ENCODE measurements at places on chromosomes 5 and 9.

- DNase-seq: no peak
These were observed 309.3 kb upstream of the SEMA6A start for GRCh38 chr5:116883875-116884274.

DNA sequence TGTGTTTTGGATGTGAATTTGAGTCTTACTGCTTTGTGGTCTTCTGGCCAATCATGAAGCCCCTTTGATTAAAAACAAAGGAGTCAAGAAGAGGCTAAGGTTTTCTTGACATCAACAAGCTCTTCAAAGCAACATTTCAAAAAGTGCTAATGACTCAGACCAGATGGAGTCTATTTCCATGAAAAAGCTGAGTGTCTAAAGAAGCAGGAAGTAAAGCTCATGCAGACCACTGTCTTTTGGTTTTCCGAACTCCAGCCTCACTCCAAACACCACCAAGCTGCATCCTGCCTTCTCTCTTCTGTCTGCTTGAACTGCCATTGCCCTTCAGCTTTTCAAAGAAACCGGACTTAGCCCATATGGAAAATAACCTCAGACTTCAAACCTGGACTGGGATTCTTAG is 115.2 kb downstream of the PRDM6 start:
- no peak for DNase-seq

DNA sequence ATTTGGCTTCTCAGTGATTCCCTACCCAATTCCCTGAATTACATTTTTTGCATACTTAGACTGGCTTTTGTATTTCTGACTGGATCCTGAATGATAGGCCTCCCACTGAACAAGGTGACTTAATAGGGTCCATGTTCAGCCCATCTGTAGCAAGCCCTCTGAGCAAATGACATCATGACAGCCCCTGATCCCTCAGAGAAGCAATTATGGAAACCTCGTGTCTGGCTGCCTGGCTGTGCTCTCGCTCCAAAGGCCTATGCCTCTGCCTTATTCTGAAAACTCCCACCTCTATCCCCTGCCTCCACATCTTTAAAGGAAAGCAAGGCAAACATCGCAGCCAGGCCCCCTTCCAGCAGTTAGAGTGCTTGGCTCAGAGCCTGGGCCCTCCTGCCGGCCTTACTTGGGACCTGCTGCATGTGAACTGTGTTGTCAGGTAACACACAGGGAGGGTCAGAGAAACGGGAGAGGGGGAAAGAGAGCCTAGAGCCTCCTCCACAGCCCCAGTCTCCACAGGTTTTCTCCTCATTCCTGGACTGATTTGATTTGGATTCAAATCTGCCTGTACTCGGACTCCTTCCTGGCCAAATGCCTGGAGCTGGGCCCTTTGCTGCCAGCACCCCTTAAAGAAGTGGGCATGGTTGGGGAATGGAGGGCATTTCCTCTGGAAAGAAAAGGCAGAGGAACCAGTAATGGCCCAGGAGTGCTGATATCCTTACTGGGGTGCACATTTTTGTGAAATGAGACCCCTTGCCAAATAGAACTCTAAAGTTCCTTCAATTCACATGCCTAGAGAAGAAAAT is 3.8 kb downstream of the DCANP1 start:
- no peak for DNase-seq

- no peak for DNase-seq
These were observed 155.5 kb downstream of the FGF10 start for GRCh38 chr5:44233691-44234090.

GRCh38 chr5:154015071-154015693 is 23.5 kb downstream of the FAM114A2 start:
- DNase-seq: no peak

DNA sequence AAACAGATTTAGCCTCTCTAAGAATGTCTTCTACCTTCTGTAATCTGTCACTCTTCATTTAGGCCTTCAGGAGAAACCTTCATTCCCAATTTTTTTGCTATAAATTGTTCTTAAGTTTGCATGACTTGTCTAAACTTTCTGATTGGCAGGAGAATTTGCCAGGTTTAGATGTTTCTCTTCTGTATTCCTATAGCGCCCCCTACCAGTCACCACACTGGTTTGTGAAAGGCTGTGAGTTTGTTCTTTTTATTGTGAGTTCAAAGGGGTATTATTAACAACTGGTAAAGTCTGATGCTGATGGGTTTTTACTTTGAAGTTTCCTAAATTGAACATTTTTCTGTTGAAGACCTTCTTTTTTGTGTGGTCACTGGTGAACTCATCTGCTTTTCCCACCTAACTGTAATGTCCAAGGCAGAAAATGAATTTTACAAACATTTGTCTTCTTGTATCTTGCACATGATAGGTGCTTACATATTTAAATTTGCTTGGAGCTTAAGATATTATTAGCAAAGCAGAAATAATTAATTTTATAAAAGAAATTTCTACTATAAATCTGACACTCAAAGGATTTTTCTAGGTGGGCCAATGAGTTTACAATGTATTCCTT is 18.4 kb upstream of the F2RL2 start:
- DNase-seq: peak; percentile 86

DNA sequence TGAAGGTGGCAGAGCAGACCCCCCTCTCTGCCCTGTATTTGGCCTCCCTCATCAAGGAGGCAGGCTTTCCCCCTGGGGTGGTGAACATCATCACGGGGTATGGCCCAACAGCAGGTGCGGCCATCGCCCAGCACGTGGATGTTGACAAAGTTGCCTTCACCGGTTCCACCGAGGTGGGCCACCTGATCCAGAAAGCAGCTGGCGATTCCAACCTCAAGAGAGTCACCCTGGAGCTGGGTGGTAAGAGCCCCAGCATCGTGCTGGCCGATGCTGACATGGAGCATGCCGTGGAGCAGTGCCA is 3.8 kb downstream of the ALDH1B1 start:
- DNase-seq: no peak

GRCh38 chr9:131734165-131734610 is 5.7 kb downstream of the RAPGEF1 start:
- DNase-seq: no peak

DNA sequence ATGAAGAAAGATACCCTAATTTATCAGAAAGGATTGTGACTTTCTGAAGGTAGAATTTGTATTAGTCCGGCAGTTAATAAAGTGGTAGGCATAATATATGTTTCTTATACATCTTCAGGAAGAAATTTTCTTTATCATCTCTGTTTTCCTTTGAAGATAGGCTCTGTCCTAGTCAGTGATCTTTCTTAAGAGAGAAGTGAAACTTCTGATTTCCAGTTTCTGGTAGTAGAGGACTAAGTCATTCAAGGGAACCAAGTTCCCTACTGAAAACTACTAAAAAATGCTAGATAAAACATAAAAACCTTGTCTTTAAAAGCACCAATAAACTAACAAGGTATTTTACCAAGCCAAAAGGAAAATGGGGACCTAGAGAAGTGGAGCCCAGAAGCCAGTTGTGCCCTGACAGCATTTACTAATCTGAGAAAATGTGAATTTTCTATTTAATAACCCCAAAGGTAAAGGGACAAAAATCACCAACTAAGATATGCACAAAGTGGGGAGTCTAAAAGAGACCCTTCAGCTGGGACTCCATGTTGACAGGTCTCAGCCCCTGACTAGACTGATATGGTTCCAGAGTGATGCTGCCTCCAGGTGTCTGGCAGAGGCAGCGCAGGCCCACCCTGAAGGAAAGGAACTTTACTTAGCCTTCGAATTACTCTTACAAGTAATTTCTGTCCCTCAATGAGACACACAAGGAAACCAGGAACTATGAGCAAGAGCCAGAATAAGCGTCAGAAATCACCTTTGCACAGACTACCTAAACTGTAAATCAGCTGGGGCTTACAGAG is 72.7 kb downstream of the FAM78A start:
- no peak for DNase-seq

DNA sequence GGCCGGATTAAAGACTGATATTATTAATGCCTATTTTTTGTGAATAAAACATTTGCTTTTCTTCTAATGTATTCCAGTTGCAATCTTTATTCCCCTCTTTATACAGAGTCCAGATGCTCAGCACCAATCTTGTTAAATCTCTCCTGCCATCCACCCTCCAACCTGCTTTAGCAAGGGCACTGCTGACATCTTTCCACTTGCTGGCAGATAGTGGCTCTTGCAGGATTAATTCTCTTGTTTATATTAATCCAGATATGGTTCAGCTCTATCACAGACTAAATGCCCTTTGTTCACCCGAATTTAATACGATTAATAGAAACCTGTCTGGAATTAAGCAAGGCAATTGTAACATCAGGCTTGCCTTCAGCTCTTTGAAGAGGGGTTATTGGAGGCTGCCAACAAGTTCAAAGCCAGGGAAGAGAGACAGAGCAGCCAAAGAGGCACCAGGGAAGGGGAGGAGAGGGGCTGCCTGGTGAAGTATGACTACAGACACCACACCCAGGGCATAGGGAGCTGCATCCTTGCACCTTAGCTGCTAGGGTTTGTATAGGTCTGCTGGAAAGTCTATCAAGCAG is 236.2 kb downstream of the SAXO1 start:
- DNase-seq: no peak

DNA sequence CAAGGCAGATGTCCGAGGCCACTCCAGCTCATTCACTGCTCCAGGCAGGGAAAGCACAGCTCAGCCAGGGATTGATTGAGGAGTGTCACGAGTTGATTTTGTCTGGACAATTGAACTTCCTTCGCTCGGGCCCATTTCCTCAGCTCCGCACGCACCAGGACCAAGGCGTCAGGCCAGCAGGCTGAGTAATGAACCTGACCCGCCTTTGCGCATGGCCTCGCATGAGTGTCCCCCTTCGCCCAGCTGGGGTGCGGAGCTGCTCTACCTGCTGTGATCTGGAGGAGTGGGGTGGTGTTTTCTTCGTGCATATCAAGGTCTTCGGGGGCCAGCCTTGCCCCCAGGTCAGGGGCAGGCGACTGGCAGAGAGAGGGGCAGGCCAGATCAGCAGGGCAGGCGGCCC is 44.0 kb downstream of the VAV2 start:
- peak; percentile 68 for DNase-seq

- no peak for DNase-seq
These were observed 670 bp downstream of the UGT3A1 start for GRCh38 chr5:35990520-35990919.

DNA sequence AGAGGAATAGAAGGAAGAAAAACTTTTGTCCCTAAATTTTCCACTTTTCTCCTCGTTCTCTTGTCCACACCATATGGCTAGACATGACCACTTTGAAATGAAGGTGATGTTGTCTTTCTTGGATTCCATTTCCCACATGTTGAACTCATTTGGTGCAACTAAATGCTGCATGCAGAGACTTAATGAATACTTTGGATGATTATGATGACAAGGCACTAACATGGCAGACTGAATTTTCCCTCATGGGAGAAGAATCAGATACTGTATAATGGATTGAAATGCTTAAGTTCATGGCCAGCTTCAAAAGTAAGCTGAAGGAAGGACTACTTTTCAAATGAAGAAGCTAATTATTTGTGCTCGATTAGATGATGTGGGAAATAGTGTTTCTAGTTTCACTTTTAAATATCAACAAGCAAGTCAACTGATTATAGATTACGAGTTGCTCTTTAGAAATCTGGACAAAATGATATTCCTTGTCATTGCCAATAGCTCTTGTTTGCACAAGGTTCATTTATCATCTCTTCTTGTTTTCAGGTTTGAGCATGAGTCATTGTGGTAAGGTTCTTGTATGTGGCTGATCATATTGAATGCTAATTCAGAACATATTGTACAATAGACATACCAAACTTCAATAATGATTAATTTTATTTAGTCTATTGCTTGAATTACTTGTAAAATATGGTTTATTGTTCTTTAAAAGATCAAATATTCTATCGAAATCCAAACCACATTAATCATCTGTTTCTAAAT is 501.3 kb upstream of the FTMT start:
- DNase-seq: no peak

GRCh38 chr9:35933550-35934067 is 24.3 kb downstream of the SPAAR start:
- DNase-seq: no peak

DNA sequence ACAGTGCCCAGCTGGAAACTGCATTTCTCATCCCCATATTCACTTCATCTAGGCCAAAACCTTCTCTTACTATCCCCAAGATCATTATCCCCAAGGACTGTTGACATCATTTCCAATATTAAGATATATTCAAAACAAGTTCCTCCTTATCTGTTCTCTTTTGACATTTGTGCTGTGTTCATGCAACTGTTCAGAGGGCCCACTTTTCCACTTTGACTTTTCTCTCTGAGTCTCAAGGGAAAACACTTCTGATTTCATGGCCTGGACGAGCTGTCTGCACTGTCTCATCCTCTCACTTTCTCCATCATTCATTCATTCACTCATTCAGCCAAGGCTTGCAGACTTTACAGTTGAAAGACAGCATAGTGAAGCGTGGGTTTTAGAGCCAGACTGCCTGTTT is 173.7 kb upstream of the DAPK1 start:
- DNase-seq: no peak

DNA sequence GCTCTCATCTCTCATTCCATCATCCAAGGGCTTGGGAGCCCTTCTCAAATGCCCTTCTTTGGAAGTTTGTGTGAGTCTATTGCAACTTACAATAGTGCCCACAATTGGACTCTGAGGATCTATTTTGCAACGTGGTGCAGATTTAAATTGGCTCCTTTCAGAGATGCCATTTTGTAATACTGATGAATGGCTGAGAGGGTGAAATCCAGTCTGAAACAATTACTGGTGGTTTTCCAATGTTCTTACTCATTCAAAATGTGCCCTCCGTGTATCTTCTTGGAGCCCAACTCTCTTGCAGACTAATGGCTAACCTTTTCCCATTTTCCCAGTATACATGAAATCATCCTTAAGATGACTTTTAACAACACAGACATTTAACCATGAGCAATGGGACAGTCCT is 6.1 kb downstream of the ZNF462 start:
- peak; percentile 3 for DNase-seq

- no peak for DNase-seq
These were observed 87.9 kb upstream of the TRIO start for GRCh38 chr5:14054965-14055963.

DNA sequence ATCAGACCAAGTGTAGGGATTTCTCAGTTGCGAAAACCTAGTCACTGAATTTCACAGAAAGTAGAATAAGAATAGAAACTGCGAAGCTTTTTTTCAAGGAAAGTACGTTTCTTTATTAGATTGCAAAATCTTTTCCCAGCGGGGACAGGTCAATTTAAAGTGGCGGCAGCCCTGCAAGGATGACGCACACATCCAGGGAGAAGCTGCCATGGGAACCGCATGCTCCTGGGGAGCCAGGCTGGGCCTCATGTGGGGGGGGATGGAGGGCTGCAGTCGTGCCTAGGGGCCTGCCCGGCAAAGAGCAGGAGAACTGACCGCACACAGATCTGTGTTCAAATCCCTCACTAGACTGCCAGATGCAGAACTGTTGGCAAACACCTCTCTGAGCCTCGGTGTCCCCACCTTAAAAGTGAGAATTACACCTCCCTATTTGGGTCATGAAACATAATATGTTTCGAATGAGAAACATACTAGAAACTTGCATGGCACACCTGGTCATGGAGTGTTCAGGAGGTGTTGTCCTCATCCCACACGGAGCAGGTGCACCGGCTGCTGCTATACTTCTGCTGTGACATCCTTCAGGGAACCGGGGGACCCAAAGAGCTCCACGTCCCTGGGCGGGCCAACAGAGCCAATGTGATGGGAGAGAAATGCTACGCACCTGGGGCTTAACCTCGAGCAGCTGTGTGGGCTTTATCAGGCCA is 127.8 kb upstream of the PHYKPL start:
- no peak for DNase-seq

- peak; percentile 86 for DNase-seq
These were observed at the start of the genes BRD9 and TRIP13 for GRCh38 chr5:892394-893136. TSS of gene BRD9 (minus strand) at chr5:892801. CDS start at chr5:892657, 144 bp downstream. TSS of gene TRIP13 (plus strand) at chr5:892884. CDS start at chr5:892999, 115 bp downstream.

All from lung microvascular endothelial cell (primary cell).